Activated CD8-positive, alpha-beta memory T cell treated with anti-CD3 and anti-CD28 coated beads for 4 hours (primary cell): ENCODE measurements at places on chromosomes 6 and 20.

DNA sequence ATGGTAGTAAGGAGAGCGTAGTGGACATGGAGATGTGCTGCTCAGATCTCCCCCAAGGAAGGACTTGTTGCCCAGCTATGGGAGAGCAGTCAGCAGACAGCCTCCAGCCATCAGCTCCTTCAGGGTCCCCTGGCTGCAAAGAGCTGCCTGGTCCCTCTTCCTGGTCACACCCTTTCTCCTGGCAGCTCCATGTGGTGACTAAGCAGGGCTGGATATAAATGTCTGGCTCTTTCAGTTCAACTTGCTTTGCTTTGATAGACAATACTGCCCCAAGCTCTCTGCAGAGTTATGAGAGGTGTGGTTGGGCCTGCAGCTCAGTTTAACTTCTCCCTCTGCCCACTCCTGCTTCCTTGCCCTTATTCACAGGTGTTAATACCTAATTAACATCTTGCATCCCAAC is 64.1 kb upstream of the DDR1 start:
- DNase-seq = no peak

- no peak for DNase-seq
Observed at GRCh38 chr6:11810854-11811643, 32.4 kb upstream of the ADTRP start.

DNA sequence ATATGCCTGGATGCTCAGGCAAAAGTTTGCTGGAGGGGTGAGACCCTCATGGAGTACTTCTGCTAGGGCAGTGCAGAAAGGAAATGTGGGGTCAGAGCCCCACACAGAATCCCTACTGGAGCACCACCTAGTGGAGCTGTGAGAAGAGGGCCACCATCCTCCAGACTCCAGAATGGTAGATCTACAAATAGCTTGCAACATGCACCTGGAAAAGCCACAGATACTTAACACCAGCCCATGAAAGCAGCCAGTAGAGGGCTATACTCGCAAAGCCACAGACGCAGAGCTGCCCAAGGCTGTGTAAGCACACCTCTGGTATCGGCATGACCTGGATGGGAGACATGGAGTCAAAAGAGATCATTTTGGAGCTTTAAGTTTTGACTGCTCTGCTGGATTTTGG is 60.7 kb upstream of the GJE1 start:
- DNase-seq = no peak

- DNase-seq = no peak
Observed at GRCh38 chr6:143807103-143807772, 35.9 kb upstream of the LTV1 start.

DNA sequence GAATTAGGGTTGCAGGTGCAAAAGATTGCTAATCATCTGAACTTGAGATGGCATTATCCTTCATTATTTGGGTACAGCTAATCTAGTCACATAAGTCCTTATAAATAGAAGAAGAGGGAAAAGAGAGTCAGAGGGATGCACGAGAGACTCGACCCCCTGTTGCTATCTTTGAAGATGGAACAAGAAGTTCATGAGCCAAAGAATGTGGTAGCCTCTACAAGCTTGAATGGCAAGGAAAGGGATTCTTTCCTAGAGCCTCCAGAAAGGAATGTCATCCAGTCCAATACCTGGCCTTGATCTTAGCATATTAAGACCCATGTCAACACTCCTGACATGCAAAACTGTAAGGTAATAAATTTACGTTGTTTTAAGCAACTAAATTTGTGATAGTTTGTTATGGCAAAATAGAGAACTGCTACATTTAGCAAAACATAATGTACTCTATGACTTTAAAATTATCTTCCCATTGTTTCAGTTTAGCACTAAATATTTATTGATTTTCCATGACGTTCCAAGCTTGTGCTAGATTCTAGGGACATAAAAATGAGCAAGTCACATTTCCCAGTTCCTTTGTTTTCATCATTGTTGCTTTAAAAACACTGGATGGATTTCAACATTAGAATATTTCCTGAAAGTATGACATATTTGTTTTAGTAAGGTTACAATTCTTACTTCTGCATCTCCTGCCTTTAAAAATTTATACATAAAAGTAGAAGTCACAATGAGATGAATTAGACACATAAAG is 12.7 kb downstream of the MANEA start:
- DNase-seq = no peak

GRCh38 chr6:28349344-28349891 is 329 bp upstream of the ZKSCAN3 start:
- DNase-seq = no peak

DNA sequence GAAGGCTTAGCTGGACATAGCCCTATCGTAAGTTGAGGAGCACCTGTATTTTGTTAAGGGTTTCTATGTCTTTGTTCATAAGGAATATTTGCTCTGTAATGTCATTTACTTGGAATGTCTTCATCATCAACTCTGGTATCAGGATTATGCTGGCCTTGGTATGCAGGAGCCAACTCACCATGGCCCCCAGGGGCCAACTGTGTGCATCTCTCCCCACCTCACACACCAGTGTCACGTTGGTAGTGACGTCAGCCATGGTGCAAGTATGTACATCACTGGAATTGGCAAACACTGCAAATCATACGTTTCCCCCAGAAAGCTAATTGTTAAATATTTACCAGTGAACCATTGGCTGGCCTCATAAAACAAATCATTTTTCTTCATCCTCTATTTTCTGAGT is 70.8 kb downstream of the YTHDF1 start:
- DNase-seq = no peak

DNA sequence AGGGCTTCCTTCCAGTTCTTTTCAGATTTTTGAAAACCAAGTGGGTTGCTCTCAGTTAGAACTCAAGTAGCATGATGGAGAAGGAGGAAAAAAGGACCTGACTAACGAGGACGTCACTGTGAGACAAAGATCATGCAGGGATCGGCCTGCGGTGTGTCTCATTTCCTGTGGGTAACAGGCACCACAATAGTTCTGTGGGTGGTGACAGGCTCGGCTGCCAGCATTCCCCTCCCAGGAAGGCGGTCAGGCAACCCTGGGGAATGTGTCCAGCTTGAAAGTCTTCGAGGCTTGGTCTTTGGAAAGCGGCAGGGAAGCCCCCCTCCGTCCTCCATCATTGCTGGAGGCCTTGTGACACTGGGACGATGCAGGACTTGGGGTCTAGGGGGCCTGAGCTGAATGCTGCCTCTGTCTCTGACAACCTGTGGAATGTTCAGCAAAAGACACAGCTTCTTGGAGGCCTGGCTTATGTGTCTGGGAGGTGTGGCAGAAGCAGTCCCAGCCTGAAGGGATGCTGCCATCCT is 121.0 kb downstream of the BCAS1 start:
- peak; percentile 55 for DNase-seq

DNA sequence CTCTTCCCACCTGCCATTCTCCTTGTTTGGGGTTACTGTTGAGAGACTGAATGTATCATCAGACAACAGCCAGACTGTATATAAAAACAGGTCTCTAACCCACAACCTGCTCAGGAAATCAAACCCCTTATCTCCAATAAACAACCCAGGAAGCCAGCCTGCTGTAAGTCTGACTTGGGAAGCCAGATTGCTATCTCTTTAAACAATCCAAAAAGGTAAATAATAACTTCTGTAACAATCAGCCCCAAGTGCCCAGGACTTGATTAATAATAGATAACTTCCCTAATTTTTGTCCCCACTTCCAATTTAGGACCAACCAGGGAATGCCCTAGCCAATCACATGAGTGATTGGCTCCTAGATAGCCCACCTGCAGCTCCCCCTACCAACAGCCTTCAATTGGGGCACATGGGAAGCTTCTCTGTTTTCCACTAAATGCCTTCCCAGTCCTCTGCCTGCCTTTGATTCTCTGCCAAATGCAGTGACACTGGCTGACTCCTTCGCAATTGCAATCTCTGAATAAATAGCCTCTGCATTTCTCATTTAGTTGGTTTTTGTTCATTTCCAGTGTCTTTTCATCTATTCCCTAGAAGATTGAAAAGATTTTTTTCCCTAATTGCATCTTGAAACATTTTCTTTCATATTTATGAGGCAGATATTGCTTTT is 117.1 kb upstream of the TAB2 start:
- DNase-seq = no peak

DNA sequence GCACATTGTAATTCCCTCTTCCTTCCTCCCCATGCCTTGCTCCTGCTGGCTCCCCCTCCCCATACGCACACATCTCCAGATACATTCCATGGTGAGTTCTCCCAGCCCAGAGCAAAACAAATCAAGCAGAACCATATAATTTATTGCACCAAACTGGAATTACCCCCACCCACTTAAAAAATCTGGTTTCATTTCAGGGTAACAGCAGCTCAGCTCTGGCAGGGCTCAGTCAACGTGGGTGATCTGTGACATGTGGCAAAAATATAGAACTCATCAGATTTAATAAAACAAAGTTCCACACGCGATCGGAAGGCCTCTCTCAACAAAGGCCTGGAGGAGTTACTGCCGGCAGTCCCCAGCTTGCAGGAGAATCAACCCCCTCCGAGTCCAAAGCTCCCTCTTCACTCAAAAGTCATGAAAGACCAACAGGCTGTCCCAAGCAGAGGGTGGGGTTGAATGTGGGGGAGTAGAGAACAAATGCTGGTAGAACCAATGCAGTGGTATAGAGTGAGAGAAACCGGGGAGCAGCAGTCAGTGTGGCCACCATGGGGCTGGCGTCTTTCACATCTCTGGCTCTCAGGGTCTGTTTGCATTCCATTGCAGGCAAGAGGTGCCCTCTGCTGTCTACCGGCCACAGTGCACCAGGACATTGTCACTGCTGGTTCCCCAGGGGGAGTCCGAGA is 323.3 kb upstream of the NT5E start:
- no peak for DNase-seq

DNA sequence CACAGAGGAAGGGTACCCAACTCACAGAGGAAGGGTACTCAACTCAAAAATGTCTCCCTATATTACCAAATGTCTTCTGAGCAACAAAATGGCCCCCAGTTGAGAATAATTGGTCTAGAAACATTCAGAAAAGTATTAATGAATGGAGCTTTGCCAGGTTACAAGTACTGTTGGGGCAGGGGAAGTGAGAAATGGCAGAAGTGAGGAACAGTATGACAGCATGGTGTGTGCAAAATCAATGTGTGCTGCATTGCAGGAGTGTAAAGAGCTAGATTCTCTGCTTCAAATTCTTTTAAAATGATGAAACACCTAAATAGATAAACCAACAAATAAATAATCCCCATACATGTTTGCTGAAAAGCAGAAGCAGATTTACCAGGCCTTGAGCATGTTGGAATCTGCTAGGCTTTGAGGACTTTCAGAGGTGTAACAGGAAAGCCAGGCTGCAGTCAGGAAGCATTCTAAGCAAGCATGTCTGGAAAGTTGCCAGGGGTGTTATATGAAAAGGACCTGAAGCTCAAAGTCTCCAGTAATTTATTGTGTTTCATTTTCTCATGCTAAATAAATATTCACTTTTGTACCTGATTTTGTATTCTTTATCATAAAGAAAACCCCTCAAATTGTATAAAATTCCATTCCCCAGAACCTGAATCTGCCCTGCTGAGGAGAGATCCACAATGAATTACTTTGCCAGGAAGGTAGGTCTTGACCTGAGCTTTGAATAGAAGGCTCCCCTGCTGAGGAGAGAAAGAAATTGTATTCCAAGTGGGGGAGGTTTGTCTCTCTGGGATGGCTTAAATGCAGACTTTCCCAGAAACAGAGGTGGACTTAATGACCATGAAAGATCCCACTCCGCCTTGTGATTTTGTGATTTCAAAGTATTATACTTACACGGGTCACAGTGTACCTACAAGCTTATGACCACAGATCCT is 265.0 kb upstream of the MARCKS start:
- DNase-seq = no peak

DNA sequence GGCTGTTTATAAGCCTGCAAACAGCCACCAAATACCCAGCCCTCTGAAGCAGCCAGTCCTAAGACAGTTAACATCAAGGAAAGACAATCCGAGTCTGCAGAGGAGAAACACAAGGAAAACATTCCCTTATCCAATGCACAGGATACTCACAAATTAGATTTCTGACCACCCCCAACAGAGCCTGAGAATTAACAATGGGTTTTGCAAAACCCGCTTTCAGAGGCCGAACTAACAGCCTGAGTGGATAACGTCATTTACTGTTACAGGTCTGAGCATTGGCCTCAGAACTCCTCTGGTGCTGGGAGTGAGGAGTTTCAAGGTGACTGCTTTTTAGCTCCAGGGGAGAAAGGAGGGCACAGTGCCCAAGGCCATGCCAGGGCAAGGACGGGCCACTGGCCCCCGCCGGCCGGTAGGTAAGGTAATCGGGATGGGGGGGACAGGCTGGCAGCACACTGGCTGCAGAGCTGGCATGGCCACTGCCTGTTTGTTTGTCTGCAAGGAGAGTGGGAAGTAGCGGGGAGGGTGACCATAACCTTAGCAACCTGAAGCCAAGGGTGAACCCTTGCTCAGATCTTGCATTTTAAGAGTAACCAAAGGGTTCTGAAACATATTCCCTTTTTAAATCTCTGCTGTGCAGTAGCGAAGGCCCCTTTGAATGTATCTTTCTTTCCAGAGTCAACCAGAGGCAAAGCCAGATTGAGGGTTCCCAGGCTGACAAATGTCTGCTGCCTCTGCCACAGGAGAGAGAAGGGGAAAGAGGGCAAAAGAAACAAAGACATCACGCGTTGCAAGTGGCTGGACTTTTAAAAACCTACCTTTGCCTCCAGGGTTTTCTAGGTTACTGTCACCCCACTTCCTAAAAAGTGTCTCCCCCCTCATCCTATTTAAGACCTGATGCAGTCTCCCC is 3.9 kb downstream of the ZMYND8 start:
- DNase-seq = no peak

DNA sequence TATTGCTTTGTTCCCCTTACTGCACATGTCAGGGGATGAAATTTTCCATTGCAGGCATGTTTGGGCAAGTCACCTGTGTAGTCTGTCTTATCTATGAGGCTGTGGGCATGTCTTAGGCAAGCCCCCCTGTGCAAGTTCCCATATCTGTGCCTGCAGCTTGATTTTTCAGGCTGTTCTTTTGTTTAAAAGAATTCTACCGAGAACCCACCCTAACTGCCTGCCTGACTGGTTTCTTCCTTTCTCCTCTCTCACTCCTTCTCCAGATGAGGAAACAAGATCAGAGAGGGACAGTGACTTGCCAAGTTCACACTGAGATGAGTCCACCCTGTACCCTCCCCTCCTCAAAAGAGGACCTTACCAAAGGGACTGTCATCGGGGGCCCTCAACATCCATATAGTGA is 11.0 kb downstream of the TREML2 start:
- DNase-seq = no peak

DNA sequence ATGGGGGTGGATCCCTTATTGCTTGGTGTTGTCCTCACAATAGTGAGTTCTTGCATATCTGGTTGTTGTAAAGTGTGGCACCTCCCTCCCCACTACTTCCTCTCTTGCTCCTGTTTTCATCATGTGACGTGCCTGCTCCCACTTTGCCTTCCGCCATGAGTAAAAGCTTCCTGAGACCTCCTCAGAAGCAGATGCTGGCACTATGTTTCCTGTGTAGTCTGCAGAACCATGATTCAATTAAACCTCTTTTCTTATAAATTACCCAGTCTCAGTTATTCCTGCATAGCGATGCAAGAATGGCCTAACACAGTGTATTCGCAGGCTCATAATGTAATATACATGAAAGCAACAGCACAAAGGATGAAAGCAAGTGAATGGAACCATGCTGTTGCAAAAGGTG is 28.4 kb upstream of the ANKRD60 start:
- no peak for DNase-seq

- no peak for DNase-seq
Observed at GRCh38 chr20:61246269-61246668, 5.8 kb upstream of the CDH4 start.

- DNase-seq = no peak
Observed at GRCh38 chr6:36788768-36789167, 50.5 kb downstream of the CPNE5 start.

- DNase-seq = no peak
Observed at GRCh38 chr6:14787677-14788076, 458.2 kb upstream of the JARID2 start.

- no peak for DNase-seq
Observed at GRCh38 chr20:45350217-45350616, 2.0 kb upstream of the SDC4 start.
